HT1080 (cell line): ENCODE measurements at places on chromosomes 2 and 18. TPM values are rescaled to one million over a fixed set of nuclear protein-coding genes. Genes with fewer than 3 reads are reported as not detected.

The ASAP2 gene
- 16.2 and 24.0 TPM in 2 replicates for total RNA-seq

The FKBP1B gene
- 0.56 and 0.63 TPM in 2 replicates for total RNA-seq

The CD8A gene
- not detected in 2 replicates for total RNA-seq

The SERPINB7 gene
- 50.9 and 71.5 TPM in 2 replicates for total RNA-seq

The MDH1 gene
- 295 and 321 TPM in 2 replicates for total RNA-seq

The CCDC178 gene
- 0.03 TPM in 1 of 2 replicates, not detected in the other for total RNA-seq

The FKBP7 gene
- total RNA-seq = 21.0 and 22.2 TPM in 2 replicates

The FZD7 gene
- total RNA-seq = 5.7 and 7.2 TPM in 2 replicates

The SP5 gene
- not detected in 2 replicates for total RNA-seq
